ENCODE measurements at places on chromosomes 11 and 22.

DNA sequence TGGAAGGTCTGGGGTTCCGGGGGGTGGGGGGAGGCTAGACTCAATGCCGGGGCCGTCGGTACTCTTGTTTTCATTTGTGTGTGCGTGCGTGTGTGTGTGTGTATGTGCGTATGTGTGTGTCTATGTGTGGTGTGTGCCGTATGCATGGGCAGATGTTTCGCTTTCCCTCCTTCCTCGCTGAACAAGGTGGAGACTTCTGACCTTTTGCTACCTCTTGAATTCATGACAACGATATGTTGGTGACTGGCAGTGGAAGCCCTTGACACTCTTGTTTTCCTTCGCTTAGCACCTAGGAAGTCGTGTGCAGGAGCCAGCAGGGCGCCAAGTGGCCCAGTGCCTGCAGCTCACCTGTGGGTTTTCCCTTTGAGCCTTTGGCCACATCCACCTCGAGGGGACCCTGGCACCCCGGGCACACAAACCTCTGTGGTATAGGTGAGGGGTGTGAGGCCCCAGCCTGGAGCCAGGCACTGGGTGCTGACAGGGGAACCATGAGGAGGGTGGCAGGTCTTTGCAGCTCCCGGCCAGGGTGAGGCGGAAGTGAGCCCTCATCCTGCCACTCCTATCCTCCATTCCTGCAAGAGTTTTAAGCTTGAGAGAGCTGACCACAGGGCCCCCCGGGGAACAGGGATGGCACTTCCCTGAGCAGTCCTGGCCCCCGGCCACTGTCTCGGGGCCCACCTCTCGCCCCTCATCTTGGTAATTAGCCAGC lies 19.3 kb upstream of the TMEM191C start:
- DNase-seq, result no peak

DNA sequence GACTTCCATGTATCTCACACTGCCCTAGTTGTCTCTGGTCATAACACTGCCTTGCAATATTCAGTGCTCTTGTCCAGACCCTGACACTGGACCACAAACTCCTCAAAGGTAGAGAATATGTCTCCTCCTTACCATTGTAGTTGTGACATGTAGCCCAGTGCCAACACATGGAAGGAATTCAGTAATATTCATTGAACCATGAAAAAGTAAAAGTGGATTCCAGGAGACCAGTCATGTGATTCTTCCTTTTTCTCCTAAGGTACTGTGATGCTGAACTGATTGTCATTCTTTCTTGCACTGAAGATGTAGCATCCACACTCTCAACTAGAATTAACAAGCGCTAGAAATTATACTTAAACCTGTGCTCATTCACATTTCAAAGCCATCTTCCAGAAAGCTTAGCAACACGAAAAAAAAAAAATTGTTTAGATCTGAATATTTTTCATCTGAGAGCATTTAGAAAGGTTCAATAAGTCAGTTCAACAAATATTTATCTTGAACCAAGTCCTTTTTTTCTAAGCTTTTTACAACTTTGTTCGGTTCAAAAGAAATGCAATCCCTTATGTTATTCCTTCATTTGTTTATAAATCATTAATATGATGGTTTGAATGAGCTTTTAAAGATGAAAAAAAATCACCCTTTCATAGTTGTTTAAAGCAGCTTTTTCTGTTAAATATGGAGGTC lies 224.7 kb upstream of the BLID start:
- no peak for DNase-seq

- peak; percentile 59 for DNase-seq
Observed at GRCh38 chr11:128860571-128861361, 6.3 kb downstream of the KCNJ1 start.

DNA sequence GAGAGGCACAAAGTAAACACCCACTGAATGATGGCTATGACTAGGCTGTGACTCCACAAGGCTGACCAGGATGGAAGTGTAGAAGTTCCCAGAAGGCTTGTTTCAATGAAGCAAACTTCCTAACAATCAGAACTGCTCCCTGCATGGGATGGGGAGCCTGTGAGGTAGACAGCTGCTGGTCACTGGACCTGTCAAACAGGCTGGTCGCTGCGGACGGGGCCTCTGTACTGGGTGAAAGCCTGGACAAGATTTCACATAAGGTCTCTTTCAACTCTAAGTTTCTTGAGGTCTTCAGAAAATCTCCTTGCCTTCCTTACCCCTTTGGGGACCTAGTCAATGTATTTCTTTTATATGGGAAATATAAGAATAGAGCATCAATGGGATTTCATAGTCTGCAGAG lies 438.2 kb downstream of the BUD13 start:
- no peak for DNase-seq

GRCh38 chr11:17385492-17385891 lies 3.0 kb downstream of the KCNJ11 start:
- DNase-seq, result no peak

DNA sequence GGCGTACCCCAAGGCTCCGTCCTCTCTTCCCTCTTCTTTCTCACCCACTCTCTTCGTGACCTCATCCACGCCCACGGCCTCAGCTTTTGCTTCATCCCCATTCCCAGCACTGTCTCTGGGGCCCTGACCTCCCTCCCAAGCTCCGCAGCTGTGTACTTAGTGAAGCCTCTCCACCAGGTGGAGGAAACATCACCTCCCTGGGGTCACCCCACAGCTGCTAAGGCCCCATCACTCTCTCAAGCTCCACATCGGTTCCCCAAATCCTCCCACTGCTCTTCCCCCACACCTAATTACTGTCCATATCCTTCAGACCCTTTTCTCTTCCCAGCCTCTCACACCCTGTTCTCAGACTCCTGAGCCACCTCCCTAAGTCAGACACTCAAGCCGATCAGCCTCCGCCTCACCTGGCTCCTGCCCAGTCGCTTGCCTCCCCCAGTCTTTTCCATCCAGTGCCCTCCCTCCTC lies 7.9 kb upstream of the SYT7 start:
- no peak for DNase-seq

GRCh38 chr11:126146454-126147192 lies 64.8 kb downstream of the RPUSD4 start:
- DNase-seq, result no peak

DNA sequence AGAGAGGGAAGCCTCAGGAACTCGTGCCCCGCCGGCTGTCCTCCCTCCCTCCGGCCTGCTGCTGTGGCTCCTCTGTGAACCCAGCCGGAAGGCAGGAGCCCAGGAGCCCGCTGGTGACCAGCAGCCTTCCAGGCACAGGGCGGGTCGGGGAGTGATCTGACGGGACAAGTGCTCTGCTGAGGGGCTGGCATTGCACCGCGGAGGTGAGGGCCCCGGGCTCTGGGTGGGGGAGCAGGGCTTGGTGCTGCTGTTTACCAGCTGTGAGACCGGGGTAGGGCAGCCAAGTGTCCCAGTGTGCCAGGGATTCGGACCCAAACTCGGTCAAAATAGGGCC lies 53.3 kb downstream of the FLRT1 start:
- no peak for DNase-seq

GRCh38 chr11:763073-763463 lies 14.2 kb downstream of the GATD1 start:
- DNase-seq, result no peak

GRCh38 chr11:76799066-76799804 lies 16.1 kb downstream of the TSKU start:
- DNase-seq, result no peak

- no peak for DNase-seq
Observed at GRCh38 chr11:109416601-109417000, 5.4 kb upstream of the C11orf87 start.

GRCh38 chr11:63884196-63884932 lies 32.6 kb downstream of the RCOR2 start:
- DNase-seq, result no peak

DNA sequence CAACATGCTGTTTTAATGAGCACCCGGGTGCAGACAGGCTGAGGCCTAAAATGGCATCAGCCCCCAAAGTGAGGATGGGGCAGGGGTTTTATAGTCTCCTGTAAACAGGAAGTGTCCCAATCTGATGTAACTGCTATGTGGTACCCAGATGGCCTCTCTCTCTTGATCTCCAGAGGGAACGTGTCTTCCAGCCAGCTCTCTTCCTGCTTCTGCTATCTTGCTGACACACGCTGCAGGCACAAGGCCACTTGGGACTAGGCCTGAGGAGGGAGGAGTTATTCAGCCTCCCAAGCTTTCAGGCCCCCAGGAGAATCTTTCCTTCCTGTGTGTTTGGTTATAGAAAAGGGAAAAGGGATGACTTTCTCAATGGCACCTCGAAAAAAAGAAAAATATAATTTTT lies 11.4 kb upstream of the VSTM5 start:
- no peak for DNase-seq

DNA sequence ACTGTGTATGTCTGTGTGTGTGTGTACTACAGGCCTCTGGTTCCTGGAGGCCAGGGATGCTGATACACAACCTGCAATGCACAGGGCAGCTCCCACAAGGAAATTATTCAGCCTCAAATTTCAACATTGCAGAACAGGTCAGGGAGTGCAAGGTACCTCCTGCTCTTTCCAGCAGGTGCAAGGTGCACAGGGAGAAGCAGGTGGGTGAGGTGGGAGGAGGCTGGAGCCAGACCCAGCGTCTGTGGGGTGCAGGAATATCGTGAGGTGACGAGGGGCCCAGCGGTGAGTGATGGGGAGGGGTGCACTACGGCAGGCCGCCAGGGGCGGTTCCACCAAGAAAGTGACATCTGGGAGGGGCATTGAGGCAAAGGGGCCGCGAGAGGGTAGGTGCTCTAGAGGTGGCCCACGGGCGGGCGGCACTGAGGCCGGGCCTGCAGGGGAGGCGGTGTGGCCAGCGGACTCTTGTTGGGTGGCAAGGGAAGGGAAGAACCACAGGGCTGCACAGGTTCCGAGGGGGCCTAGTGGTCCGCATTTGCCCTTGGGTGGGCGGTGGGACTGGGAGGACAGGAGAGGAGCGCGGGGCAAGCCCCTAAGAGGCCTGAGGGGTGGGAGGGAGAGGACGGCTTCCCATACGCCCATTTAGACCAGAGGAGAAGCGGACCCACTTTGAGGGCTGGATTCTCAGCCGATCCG lies 21.6 kb downstream of the DGCR6L start:
- DNase-seq, result no peak

- no peak for DNase-seq
Observed at GRCh38 chr22:31926024-31926423, 18.3 kb upstream of the YWHAH start.

GRCh38 chr11:113896156-113896879 lies 8.3 kb upstream of the HTR3B start:
- DNase-seq, result no peak

DNA sequence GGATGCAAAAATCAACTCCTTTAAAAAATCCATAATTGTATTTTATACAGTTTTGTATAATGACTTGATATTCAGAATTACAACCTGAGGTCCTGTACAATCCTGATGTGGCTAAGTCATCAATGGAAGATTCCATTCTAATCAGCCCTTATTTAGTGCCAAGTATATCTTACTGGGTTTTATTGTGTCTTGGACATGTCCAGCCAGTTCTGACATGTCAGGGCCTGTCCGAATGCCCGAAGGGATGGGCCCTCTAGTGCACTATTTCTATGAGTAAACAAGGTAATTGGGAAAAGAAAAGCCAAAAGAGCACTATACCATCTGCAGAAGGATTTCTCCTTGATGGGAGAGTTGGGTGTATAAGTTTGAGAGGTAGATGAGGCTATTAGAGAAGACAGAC lies 412.9 kb downstream of the METTL15 start:
- no peak for DNase-seq

DNA sequence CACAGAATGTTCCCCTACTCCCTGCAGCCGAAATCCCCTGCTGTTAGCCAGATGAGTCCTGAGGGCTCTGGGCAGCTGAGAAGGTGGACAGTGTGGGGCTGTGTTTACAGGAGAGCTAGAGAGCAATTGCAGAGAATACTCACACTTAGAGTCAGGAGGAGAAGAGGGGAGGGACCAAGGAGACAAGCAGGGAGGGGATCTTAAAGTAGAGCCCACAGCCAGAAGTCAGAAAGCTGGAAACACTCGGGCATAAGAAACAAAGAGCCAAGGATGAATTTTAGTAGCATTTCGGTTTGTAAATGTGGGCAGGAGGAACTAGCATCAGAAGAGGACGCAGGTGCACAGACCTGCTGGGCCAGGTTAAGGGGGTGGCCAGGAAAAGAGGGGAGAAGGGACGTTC lies 1435.9 kb downstream of the BRD1 start:
- DNase-seq, result no peak

DNA sequence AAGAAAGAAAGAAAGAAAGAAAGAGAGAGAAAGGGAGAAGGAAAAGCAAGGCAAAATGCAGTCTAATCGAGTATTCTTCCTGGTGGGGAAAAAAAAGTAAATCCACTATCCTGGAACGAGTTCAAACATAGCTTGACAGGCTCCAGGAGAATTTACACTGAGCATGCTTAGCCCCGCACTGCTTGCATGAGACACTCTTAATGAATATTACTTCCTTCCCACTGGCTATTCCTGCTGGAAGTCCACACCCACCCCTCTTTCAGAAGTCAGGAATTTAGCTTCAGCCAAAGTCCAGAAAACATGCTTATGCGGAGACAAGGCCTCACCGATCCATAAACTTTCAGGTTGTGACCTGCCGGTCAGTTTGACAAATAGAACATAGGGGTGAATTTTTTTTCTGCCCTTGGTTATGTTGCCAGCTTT lies 251.8 kb upstream of the BLID start:
- no peak for DNase-seq

GRCh38 chr11:102760344-102761035 lies 19.9 kb downstream of the MMP10 start:
- DNase-seq, result peak; percentile 97

DNA sequence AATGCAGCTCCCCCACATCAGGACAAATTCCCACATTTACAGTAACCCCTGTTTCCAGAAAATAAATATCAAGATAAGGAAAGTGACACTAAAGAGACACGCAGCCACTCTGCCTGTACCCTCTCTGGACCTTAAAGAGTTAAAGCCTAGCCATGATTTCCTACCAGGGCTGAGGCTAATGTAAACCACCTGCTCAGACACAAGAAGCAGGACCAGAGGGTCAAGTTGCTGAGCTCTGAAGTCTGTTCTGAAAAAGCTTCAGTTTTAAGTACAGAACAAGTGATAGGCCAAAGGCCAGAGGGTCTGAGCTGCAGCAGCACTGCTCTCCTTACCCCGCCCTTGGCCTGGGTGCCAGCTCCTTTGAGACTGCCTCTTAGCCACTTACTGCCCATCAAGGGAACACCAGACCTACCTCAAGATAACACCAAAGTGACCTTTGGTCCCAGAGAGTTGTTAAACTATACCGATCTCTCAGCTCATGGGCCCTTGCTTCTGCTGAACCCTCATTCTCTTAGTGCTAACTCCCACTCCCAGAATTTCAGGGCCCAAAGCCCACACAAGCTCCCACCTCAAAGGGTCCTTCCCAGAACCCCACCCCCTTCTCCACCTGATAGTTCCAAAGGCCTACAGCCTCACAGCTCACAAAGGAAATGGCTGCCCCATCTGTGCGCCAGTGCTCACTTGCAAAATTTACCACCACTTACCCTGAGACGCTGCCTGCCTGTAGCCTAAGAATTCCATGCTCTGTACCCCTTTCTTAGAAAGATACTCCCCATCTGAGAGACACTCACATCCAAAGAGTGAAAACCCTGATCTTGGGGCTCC lies 40.5 kb downstream of the IL18BP start:
- no peak for DNase-seq
